ENCODE measurements at places on chromosomes 6 and 20. TPM values are rescaled to one million over a fixed set of nuclear protein-coding genes. Genes with fewer than 3 reads are reported as not detected.

NOTCH4 gene
- 1.2 TPM for polyA plus RNA-seq

- H3K4me3 ChIP-seq, result no peak overlapping the region
- H3K4me1 ChIP-seq, result no peaks in the 10 kb centered on the region
- DNase-seq, result no peak
- no peak overlapping the region for H3K27ac ChIP-seq
These were observed 123.0 kb downstream of the DOK5 start for GRCh38 chr20:54598352-54598751.

DNA sequence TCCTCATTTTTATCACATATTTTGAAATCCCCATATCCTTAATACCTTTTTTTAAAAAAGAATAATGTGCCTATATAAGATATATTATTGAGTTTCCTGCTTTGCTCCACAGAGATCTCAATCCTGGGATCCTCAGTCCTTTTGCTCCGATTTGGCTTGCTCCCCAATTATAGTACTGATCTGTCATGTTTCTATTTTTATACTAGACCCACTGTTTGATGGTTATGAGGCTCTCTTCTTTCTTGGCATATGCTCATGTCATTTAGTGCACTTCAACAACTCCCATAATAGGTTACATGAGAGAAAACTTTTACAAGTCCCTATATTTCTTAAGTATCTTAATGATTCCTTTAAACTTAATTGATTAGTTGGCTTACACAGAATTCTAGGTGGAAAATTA, 958.5 kb upstream of the EPHA7 start:
- no peaks in the 10 kb centered on the region for H3K36me3 ChIP-seq
- no peak for DNase-seq
- H3K4me1 ChIP-seq, result no peaks in the 10 kb centered on the region
- no peak overlapping the region for H3K27ac ChIP-seq
- no peaks in the 10 kb centered on the region for H3K27me3 ChIP-seq

- peaks cover 20% of the 10 kb centered on the region for H3K4me1 ChIP-seq
- H3K4me3 ChIP-seq, result no peak overlapping the region
- H3K27ac ChIP-seq, result no peak overlapping the region
- DNase-seq, result no peak
- H3K27me3 ChIP-seq, result peaks cover 14% of the 10 kb centered on the region
- H3K36me3 ChIP-seq, result no peaks in the 10 kb centered on the region
These were observed 205.2 kb downstream of the ERMARD start for GRCh38 chr6:169956580-169956979.

SOBP gene
- not detected for polyA plus RNA-seq

DNA sequence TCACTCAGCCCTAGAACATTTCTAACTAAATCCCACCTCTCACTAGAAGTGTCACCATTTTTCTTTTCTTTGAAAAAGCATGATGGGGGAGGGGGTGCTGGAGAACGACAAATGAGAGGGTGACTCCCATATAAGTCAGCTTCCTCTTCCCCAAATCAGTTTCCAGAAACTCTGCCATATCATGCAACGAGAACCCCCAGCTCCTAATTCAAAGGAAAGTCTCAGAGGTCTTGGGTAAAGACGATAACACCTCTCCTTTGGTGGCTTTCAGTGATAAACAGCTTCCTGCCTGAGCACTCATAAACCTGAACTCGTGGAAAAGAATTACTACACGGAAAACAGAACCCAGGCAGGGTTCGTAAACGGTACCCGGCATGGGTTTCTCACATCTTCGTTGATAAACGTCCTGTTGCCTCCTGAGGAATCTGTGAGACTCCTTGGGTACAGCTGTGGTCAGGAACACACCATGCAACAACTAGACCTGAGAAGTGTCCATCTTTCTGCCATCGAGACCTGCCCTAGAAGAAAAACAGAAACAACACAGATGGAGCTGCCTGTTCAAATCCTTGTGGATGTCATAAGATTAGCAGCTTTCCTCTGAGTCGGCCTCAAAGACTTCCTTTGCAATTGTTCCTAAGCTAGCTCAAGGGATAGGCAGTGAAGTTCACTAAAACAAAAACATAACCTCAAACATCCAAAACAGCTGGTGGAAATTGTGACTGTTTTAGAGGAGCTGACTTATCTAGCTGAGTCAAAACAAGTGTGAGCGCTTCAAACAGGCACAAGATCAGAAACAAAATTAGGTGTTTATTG, 185.8 kb upstream of the PRDM1 start:
- H3K4me3 ChIP-seq, result peak overlapping the region; percentile 12
- DNase-seq, result no peak
- no peaks in the 10 kb centered on the region for H3K36me3 ChIP-seq
- H3K27ac ChIP-seq, result no peak overlapping the region

GRCh38 chr6:159053781-159054398, 9.1 kb upstream of the TAGAP start:
- no peaks in the 10 kb centered on the region for H3K36me3 ChIP-seq
- peaks cover 58% of the 10 kb centered on the region for H3K4me1 ChIP-seq
- peak overlapping the region; percentile 83 for H3K4me3 ChIP-seq
- H3K27ac ChIP-seq, result peak overlapping the region; percentile 91
- DNase-seq, result peak; percentile 80

TMEM244 gene
- not detected for polyA plus RNA-seq

CFAP206 gene
- not detected for polyA plus RNA-seq

SERPINB6 gene
- 199 TPM for polyA plus RNA-seq

SLC13A3 gene
- polyA plus RNA-seq, result not detected

DNA sequence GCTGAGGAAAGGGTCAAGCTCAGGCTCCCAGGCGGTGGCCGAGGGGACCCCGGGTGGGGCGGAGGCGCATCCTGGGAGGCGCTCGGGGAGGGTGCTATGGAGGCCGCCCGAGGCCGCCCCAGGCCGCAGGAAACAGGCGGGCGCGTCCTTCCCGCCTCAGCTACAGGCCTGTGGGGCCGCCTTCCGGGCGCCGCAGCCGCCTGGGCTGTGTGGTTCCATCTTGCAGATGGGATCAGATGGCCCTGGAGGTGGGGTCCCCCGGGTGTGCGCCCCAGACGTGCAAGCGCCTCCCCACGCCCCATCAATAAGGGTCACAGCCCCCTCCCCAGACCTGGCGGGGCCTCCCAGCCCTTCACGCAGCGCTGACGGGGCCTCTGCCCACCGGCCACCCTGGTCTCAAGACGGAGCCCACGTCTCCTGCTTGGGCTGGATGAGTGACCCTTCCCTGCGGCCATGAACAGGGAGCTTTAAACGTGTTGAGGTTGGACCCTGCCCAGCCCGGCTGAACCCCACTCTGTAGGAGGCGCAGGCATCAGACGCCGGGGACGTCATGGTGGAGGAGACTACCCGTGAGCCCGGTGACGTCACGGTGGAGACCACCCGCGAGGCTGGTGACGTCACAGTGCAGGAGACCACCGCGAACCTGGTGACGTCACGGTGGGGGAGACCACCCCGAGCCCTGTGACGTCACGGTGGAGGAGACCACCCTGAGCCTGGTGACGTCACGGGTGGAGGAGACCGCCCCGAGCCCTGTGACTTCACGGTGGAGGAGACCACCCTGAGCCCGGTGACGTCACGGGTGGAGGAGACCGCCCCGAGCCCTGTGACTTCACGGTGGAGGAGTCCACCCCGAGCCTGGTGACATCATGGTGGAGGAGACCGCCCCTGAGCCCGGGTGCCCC, 267.0 kb downstream of the DLL1 start:
- no peak overlapping the region for H3K27ac ChIP-seq
- DNase-seq, result no peak
- no peaks in the 10 kb centered on the region for H3K36me3 ChIP-seq
- H3K4me1 ChIP-seq, result peaks cover 16% of the 10 kb centered on the region

DNA sequence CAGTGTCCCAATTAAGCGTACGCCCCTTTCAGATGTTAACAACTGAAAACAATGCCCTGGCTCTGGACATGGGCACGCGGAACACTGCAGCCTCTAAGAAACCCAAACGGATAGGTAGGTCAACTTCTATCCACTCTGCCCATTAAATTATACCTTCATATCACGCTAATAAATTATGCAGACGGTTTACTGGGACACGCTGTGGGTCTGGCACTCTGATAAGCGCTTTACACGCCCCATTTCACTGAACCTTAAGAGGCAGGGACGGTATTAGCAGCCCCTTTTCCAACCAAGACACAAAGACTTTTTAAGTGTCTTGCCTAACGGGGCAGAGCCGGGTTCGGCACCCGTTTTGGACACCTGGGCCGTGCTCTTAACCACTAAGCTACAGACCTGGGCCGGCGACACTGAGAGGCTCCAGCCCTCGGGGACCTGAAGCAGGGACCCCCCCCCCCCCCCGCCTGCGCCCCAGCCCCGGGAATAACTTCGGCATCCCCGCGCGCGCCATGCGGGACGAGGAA, 744 bp downstream of the STAU1 start:
- DNase-seq, result peak; percentile 3
- H3K36me3 ChIP-seq, result no peaks in the 10 kb centered on the region
- peaks cover 48% of the 10 kb centered on the region for H3K4me1 ChIP-seq
- peaks cover 20% of the 10 kb centered on the region for H3K27me3 ChIP-seq

DNA sequence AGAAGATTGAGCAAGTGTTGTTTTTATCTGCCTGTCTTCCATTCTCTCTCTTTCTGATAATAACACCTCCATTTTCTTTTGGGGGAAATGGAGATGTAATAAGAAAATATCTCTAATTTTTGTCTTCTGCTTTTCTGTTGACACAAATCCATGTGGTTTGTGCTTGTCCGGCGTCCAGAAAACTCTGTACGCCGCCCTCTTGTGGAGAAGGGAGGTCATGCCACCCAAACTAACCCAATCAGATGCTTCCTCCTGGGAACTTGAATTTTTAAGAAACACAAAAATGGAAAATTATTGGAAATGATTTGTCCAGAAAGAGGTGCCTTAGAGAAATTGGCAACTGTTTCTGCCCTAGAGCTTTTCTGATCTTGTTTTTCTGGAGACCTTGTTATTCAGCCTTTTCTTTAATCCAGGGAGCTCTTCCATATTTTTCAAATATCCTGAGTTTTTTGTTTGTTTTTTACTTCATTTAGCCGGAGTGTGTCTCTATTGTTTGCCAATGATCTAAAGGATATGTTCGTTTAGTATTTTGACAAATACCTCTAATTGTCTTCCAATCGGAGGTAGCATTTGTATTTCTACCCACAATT, 17.8 kb upstream of the FNDC1 start:
- H3K27ac ChIP-seq, result no peak overlapping the region
- no peak overlapping the region for H3K4me3 ChIP-seq
- H3K36me3 ChIP-seq, result peaks cover 11% of the 10 kb centered on the region
- peaks cover 6% of the 10 kb centered on the region for H3K4me1 ChIP-seq

- no peaks in the 10 kb centered on the region for H3K36me3 ChIP-seq
- peaks cover 4% of the 10 kb centered on the region for H3K4me1 ChIP-seq
- peak overlapping the region; percentile 67 for H3K27ac ChIP-seq
- DNase-seq, result no peak
- no peaks in the 10 kb centered on the region for H3K27me3 ChIP-seq
These were observed 100.2 kb downstream of the PERP start for GRCh38 chr6:138007014-138007472.

SLC22A1 gene
- 2.1 TPM for polyA plus RNA-seq
